ENCODE measurements at places on chromosomes 3 and 15.
A peak's percentile ranks its signal among the peaks of the same experiment; 100 is the strongest.

GRCh38 chr3:20023623-20024405 lies 11.8 kb upstream of the PP2D1 start:
- no peak for DNase-seq

- no peak for DNase-seq
Measured at GRCh38 chr3:128498901-128499530, 6.0 kb upstream of the GATA2 start.

GRCh38 chr15:63633312-63633711 lies 36.1 kb downstream of the FBXL22 start:
- DNase-seq: no peak

GRCh38 chr3:176690083-176690869 lies 507.0 kb downstream of the TBL1XR1 start:
- DNase-seq: peak; percentile 7

DNA sequence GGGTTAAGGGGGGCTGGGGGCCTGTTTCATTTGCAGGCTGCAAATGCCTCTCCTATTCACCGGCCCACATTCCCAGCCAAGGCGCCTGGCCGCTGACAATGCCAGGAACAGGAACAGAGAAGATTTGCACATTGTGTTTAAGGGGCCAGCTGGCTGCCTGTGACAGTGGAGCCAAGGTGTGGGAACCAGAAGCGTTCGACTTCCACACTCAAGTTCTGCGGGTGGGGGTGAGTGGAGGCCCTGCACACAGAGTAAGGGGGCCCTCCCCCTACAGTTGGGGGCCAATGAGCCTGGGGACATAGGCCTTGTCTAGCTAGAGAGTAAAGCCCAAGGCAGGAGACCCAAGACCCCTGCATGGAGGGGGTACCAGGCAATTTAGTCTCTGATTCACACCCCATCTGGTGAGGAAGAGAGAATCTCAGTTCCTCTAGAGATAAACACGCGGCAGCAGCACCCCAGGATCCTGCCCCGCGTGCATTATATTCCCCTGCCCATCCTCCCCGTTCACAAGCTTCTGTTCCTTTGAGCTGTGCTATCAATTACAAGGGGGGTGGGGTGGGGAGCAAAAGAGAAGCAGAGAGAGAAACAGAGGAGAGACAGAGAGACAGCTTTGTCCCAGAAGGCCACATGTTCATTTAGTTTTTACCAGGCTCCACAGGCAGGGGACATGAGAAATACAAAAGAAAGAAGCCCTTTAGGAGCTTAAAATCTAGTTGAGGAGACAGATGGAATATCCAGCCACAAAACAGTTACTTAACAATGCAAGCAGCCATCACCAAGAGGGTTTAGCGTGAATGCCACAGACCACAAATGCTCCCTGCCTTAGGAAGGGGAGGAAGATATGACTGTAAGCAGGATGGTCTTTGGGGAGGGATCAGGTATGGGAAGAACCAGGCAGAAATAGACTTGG lies 9.2 kb downstream of the IGDCC3 start:
- no peak for DNase-seq

GRCh38 chr15:65085990-65086679 lies 9.6 kb downstream of the KBTBD13 start:
- DNase-seq: peak; percentile 38

- no peak for DNase-seq
Measured at GRCh38 chr15:71975816-71976150, 142.2 kb downstream of the MYO9A start.

- peak; percentile 1 for DNase-seq
Measured at GRCh38 chr3:22582266-22582665, 620.9 kb upstream of the UBE2E2 start.

DNA sequence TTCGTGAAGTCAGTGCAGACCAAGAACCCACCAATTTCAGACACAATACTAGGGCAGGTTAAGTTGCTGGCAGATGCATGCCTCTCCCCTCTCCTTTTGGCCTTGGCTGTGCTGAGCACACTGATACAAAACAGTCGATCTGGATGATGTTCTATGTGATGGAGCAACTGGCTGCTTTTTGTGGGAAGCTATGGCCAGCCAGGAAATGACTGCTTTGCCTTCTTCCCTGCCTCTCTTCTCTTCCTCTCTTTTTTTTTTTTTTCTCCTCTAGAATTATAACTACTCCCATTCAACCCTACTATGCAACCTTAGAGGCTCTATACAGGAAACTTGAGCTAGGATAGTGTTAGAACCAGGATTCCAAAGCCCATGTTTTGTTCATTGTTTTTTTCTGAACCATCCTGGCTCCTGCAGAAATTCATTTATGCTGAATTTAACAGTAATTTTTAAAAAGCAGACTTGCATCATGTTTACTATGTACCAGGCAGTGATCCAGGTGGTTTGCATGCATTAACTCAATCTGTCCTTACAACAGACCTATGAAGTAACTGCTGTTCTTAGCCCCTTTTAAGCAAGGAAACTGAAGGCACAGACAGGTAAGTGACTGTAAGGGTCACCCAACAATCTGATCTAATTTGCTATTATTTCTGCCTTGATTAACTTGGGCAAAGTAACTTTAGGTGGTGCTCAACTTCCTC lies 62.9 kb downstream of the PLD1 start:
- no peak for DNase-seq

- no peak for DNase-seq
Measured at GRCh38 chr3:106673926-106674569, 703.2 kb upstream of the CCDC54 start.

DNA sequence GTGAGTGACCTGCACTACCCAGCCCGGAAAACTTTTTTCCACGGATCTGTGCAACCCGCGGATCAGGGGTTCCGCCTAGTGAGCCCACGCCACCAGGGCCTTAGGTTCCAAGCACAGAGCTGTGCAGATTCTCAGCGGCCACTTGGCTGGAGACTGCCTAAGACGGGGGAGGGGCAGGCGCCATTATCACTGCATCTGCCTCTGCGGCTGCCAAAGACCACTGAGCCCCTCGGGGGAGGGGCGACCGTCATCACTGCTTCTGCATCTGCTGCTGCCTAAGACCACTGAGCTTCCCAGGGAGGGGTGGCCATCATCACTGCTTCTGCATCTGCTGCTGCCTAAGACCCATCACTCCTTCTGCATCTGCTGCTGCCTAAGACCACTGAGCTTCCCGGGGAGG lies 460.2 kb downstream of the OCA2 start:
- no peak for DNase-seq

GRCh38 chr3:69803681-69804270 lies 64.5 kb downstream of the MITF start:
- DNase-seq: no peak

DNA sequence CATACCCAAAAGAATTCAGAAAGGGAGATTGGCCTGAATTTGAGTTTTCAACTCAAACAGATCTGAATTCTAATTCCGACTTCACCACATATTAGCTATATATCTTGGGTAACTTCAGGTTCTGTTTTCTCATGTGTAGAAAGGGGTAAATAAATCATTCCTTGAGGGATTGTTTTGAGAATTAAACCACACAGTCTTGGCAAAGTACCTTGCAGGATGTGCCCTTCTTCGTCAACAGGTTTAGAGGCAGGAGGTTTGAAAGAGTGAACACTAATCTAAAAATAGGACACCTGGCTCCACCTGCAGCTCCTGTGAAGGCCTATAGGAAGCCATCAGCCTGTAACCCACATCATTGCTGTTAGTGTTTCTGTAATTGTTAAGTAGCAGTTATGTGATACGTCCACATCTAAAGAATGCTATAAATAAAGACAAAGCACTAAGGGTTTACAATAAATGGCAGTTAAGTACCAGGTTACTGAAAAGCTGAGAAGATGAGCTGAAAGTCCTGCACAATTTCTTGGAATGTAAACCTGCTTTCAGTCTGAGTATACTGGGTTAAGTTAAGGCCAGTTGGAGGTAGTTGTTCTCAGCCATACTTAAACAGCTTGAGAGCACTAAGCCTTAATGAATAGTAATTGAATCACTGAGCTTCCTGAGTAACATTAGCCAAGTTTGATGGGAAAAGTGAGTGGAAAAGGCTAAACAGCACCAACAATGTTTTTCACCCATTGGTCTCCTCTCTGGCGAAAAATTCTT lies 6.0 kb downstream of the CCDC80 start:
- DNase-seq: no peak

GRCh38 chr3:147130461-147130860 lies 275.9 kb downstream of the ZIC4 start:
- DNase-seq: peak; percentile 72

- no peak for DNase-seq
Measured at GRCh38 chr15:25183581-25184251, 228.9 kb downstream of the SNRPN start.

GRCh38 chr15:65521350-65521749 lies 3.9 kb upstream of the DPP8 start:
- DNase-seq: no peak
